ENCODE measurements at places on chromosomes 6 and 20.

DNA sequence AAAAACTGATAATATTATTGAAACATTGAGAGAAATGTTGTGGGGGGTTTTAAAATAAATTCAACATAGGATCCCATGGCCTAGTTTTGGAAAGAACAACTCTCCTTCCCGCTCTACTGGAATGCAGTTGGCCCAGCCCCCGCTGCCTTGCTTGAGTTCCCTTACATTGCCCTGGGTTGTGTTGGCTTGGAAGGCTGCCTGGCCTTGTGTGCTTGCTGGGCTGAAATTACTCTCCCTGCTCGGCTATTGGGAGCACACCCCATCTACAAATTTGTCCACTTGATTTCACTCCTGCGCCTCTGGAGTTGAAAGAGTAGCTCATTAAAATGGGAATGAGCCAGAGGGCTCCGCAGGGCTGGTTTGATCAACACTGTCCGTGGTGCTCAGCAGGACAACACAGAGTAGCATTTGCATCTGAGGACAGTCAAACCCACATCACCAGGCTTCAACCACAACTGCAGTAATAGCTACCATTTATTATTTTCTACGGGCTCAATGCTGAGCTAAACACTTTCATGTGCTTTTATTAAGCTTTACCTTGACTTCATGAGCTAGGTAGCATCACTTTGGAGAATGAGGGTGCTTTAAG, 35.2 kb downstream of the DOK5 start:
- no peak for DNase-seq

- DNase-seq, result no peak
These were observed 262.3 kb downstream of the ZNF217 start for GRCh38 chr20:53331151-53331973.

DNA sequence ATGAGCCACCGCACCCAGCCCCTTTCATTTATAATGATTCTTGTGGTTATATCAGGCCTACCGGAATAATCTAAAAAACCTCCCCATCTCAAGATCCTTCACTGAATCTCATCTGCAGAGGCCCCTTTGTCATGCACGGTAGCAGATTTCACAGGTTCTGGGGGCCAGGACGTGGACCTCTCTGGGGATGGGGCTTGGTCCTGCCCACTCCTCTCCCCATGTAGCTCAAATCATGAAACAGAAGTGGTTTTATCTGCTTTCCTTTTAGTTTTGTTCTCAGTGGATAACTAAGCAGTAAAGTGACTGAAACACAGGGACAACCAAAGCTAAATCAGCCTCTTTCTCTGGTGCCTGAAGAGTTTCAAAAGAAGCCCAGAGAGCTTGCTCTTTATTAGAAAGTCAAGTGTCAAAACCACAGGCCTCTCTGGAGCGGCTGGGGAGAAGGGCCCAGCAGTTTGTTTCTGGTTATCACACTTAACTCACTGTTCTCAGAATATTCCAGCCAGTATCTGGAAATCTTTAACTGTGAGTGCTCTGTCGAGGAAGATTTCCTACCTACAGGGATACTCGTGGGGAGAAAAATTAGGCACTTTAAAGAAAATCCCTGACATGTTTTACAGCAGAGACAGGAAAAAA, 60.6 kb upstream of the FAM184A start:
- no peak for DNase-seq

DNA sequence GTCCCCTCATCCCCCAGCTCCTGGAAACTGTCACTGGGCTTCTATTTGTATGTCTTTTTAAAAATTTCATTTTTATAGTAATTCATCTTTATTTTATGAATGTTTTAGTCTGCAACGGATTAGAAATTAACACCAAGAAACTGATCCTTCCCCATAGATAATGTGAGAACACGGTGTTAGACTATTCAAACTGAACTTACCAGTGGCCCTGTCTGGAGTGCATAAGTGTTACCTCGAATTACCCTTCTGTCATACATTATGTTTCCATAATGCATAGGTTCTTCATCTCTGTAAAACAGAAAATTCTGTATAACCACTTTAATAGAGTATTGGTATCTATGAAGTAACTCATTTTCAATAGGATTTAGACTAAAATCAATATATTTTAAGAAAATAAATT, 6.4 kb downstream of the RSPH3 start:
- no peak for DNase-seq

GRCh38 chr6:5518936-5519491, 257.7 kb downstream of the FARS2 start:
- peak; percentile 27 for DNase-seq

GRCh38 chr6:10719296-10719963, 3.4 kb upstream of the TMEM14C start:
- peak; percentile 61 for DNase-seq

DNA sequence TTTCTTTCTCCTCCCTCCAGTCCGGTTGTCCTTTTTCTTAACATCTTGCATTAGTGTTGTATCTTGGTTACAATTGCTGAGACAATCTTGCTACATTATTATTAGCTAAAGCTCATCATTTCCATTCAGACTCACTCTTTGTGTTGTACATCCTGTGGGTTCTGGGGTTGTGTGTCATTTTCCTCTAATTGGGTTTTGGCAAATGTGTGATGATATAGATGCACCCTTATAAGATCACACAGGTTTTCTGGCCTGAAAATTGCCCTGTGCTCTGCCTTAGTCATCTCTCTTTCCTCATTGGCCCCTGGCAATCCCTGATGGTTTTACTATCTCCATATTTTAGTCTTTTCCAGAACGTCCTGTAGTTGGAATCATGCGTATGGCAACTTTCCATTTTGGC, 60.1 kb downstream of the PPP1R14C start:
- no peak for DNase-seq

GRCh38 chr6:16949716-16950115, 152.1 kb upstream of the STMND1 start:
- DNase-seq, result no peak

DNA sequence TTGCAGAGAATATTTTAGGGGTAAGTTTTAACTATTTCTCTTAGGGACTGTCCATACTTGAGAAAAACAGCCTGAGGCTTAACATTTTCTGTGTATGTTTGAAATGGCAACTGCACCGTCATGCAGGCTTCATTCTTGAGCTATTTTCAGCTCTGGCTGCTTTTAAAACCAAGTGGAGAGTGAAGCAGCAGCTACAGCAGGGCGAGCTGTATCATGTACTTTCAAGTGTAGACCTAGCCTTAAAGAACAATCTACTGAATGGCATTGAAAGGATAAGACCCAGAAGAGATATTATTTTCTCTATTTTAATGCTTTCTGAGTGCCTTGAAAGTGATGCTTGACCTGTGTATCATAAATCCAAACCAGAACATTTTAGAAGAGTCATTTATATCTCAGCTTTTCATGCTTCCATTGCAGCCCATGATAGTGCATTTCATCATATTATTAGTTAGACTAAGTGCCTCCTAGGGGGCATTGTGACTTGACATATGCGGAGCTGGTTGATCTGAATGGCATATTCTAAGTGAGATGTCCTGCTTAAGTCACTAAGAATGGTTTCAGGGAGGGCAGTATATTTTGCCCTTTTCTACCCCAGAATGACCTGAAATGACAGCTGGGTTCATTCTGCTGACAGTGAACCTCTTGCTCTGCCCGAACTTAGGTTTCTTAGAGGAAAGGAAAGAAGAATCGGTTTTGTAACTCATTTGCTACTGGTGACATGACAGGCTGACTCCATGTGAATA, 85.3 kb downstream of the NKAIN2 start:
- DNase-seq, result no peak

DNA sequence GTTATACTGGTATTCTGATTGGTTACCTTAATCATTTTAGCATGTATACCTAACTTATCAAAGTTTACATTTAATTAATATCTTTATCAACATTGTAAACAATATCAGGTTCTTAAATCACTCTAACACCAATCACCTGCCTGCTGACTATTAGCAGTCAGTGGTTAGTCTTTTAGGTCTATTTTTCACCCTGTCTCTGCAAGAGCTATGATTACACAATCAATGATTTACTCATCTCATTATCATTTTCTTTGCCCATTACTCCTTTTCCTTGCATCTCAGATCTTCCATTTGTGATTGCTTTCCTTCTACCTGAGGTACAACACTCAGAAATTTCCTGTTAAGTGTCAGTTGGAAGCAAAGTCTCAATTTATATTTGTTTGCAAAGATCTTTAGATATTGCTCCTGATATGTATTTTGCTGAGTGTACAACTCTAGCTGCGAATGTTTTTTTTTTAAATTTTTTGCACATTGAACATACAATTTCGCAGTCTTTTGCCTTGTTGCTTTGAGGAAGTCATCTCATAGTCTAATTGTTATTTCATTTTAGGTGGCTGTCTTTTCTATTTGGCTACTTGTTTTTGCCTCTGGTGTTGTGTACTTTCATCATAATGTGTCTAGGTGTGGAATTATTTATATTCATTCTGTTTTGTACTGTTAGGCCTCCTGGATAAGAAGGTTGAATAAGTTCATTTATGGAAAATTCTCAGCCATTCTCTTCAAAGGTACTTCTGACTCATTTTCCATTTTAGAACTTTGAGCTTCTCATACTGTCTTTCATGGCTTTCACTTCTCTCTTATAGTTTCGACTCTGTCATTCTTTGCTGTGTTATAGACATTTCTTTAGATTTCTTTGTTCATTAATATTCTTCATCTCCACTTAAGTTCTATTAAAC, 104.9 kb upstream of the CEP162 start:
- DNase-seq, result no peak

DNA sequence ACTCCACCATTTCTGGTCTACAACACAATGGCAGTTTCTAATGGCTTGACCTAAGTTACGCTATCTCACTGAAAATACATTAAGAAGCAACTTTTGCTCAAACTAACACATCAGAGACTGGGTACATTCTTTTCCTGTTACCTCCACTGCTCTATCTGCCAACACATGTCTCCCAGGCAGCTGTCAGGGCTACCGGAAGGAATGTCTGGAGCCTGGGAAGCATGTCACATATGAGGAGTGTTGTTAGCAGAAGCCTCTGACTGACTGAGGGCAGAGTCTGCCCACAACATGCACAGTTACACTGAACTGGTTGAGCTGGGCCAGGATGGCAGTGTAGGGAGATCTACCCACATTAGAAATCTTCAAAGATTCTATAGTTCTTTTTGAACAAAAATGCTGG, 264.5 kb downstream of the KIF16B start:
- no peak for DNase-seq

GRCh38 chr6:132714160-132714559, 305 bp upstream of the VNN1 start:
- no peak for DNase-seq

- no peak for DNase-seq
These were observed 136.0 kb upstream of the PRND start for GRCh38 chr20:4585758-4586157.

Measured in CD4-positive, alpha-beta T cell treated with Interleukin-12 subunit alpha and Interleukin-12 subunit beta, for 1 hour (primary cell).